ENCODE measurements at places on chromosomes 11 and 22. TPM values are rescaled to one million over a fixed set of nuclear protein-coding genes. Genes with fewer than 3 reads are reported as not detected.
A peak's percentile ranks its signal among the peaks of the same experiment; 100 is the strongest.

The F2 gene
- 0.11 TPM for total RNA-seq

The ANKK1 gene
- 0.11 TPM for total RNA-seq

The TRIM49 gene
- not detected for total RNA-seq

The PES1 gene
- total RNA-seq, result 129 TPM

The GSC2 gene
- not detected for total RNA-seq

The JHY gene
- total RNA-seq, result 1.3 TPM

The EHF gene
- total RNA-seq, result not detected

The RIBC2 gene
- 11.0 TPM for total RNA-seq

The TMEM121B gene
- 0.05 TPM for total RNA-seq

GRCh38 chr11:72767203-72768062, 15.2 kb upstream of the ARAP1 start:
- DNase-seq, result no peak

DNA sequence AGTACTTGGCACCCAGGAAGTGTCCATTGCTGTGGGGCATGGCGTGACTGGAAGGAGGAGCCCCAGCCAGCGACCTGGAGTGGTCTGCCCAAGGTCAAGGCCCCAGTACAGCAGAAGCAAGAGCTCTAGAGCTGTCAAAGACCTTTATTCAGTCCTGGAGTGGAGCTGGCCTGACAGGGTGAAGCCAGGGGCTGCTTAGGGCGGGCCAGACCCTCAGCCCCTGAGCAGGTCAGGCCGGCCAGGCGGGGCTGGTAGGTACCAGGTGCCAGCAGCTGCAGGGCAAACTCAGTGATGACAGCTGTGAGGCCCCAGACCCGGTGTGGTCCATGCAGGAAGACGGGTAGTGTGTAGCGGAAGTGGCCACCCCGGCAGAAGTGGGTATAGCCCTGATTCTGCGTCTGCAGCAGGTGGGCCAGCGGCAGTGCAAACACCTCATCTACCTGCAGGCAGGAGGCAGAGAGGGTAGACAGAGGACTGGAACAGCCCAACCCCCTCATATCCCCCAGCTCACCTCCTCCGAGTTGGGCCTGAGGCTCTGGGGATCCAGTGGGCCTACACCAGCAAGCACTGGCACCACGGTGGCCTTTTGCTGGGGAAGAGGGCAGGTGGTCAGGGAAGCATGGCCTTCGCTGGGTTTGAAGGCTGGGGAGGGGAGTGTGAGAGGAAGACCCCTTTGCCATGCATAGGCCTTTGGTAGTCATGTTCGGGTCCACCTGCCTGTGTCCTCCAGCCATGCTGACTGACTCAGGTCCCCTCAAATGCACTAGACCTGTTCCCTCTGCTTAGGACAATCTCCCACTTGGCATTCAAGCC, 1.7 kb downstream of the NUDT8 start:
- no peak for DNase-seq

DNA sequence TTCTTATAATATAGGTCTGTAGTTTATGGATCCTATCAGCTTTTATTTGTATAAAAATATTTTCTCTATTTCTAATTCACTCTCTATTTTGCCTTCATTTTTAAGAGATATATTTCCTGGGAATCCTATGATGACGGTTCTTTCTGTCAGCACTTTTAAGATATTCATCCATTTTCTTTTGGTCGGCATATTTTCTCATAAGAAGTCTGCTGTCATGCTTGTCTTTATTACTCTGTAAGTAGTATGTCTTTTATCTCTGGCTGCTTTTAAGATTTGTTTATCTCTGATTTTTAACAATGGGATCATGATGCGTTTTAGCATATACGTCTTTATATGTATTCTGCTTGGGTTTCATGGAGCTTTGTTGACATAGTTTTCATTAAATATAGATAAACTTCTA, 175.5 kb downstream of the SNX19 start:
- no peak for DNase-seq

DNA sequence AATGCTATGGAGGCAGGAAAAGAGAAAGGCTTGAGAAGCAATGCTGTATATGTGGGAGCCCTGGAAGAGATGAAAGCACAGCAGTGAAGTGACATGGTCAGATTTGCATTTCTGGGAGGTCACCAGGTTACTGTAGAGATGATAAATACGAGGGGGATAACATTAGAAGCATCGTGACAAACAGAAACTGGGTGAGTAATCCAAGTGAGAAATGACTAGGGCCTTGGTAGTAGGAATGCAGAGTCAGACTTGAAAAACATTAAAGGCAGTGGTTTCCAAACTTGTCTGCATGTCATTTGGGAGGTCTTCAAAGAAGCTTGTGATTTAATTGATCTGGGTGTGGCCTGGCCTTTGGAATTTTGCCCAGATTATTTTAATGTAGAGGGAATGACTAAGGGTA, 43.9 kb downstream of the CCDC34 start:
- DNase-seq, result no peak

DNA sequence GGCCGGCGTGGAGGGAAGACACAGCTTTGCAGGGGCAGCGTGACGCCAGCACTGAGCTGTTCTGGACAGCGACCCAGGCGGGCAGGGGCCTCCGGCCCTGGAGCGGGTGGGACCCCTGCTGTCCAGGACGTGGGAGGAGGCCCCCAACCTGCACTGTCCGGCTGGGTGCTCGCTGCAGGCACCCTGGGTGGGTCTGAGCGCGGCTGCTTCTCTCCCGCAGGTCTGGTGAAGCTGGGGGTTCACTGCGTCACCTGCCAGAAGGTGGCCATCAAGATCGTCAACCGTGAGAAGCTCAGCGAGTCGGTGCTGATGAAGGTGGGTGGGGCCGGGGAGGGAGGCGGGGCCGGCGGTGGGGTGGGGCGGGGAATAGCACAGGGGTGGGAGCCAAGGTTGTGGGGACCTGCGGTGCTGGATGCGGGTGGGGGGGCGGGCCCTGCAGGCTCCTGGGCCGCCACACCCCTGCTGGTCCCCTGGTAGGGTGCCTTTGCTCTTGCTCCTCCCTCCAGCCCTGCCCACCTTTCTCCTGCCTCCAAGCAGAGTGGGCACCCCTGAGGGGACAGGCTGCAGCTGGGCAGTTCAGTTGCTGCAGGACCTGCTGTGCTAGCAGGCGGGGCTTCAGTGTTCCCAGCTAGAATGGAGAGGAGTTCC, 46.2 kb downstream of the BRSK2 start:
- no peak for DNase-seq

- no peak for DNase-seq
Measured at GRCh38 chr11:31824879-31825837, 14.0 kb upstream of the PAX6 start.

GRCh38 chr11:66082946-66083698, 13.1 kb downstream of the PACS1 start:
- no peak for DNase-seq

GRCh38 chr11:76734456-76735420, 48.4 kb upstream of the TSKU start:
- DNase-seq, result no peak

- DNase-seq, result peak; percentile 70
Measured at GRCh38 chr11:118224511-118225188, at the start of gene JAML. Gene JAML, minus strand, starts transcription at chr11:118225011. Its CDS starts 10,145 bp downstream, at chr11:118214866.

DNA sequence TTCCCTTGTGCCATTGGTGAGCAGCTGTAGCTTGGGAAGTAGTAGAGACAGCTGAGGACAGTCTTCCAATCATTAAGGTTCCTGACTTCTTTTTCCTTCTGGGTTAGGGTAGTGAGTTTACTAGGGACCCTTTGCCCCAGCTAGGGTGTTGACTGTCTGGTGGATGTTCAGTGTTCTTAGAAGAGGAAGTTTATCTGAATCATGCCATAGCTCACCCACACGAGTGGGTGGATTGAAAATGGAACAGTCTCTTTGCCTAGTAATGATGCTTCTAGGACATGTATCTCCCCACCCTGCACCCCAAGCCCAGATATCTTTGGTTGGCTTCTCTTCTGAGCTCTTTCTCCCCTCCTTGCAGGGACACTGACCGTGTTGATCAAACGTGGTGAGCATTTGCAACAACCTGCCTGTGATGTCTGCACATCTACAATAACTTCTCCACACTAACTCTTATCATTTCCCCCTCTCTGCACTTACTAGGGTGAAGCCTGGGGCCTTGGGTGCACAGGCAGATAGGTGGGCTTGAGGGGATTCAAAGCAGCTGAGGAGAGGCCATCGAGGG, 57.1 kb upstream of the HORMAD2 start:
- DNase-seq, result no peak

- DNase-seq, result no peak
Measured at GRCh38 chr11:57219021-57219627, 17.9 kb downstream of the APLNR start.

GRCh38 chr11:118911113-118911879, 14.4 kb downstream of the BCL9L start:
- no peak for DNase-seq

DNA sequence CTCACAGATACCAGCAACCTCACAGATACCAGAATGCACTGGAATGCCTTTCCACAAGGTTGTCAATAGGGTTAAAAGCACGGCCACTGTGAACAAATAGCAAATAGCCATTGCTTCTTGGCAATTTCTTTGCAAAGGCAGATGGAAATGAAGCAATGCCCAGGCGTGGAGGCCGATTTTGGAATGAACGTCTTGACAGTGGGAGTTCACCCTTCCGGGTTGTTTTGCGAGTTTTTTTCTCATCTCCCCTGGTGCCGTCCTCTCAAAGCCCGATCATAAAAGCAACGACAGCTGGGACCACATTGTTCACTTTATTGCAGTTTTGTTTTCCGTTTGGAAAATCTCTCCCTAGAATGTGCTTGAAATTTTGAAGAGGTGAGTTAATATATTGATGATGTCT, 38.0 kb upstream of the CD82 start:
- DNase-seq, result no peak

GRCh38 chr11:121575963-121576290, 123.2 kb upstream of the SORL1-AS1 start:
- no peak for DNase-seq

GRCh38 chr11:26319906-26320305, 12.0 kb upstream of the ANO3 start:
- DNase-seq, result no peak

GRCh38 chr22:19772673-19773469, 12.3 kb downstream of the TBX1 start:
- no peak for DNase-seq

Measured in activated T-helper 2 cell treated with anti-CD3 and anti-CD28 coated beads, Interferon-gamma antibody, Interleukin-2, Interleukin-4, amounts not matched to agents 10 μg/mL and 5 μg/mL and 100 μg/mL, durations not matched to agents 14 hours and 24 hours and 36 hours (primary cell).